Activated CD4-positive, alpha-beta T cell treated with anti-CD3 and anti-CD28 coated beads, Interleukin-2, amount 10 ng/mL, durations not matched to agents 24 days and 14 days (primary cell): ENCODE measurements at places on chromosomes 1 and 21. TPM values are rescaled to one million over a fixed set of nuclear protein-coding genes. Genes with fewer than 3 reads are reported as not detected.

The TFF2 gene
- total RNA-seq = not detected in 2 replicates

The ASTN1 gene
- not detected in 2 replicates for total RNA-seq

The PPM1J gene
- total RNA-seq = 1.2 and 1.4 TPM in 2 replicates

The TOR3A gene
- total RNA-seq = 41.6 and 44.3 TPM in 2 replicates

The OR2L5 gene
- not detected in 2 replicates for total RNA-seq

The PALMD gene
- total RNA-seq = not detected in 2 replicates

DNA sequence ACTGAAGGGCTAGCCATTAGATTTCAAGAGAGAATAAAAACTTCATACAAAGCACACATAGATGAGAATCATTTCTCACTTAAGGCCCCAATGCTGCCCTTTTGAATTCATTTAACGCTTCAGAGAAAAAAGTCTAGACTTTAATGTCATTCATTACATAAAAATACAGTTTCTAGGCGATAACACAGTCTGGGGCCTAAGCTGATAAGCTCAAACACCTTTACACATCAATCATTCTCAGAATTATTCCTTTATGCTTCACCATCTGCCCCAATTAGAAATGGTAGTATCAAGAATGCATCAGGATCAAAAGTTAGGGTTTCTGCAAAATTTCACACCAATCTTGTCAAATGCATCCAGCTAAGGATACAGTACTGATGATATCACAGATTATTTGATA, 100.1 kb upstream of the HP1BP3 start:
- no peaks in the 10 kb centered on the region for H3K4me1 ChIP-seq
- no peak overlapping the region for H3K4me3 ChIP-seq
- no peak for DNase-seq
- no peak overlapping the region for H3K27ac ChIP-seq

- H3K36me3 ChIP-seq = peaks cover 28% of the 10 kb centered on the region
- DNase-seq = no peak
- H3K27me3 ChIP-seq = no peaks in the 10 kb centered on the region
- peaks cover 64% of the 10 kb centered on the region for H3K4me1 ChIP-seq
- no peak overlapping the region for H3K27ac ChIP-seq
- no peak overlapping the region for H3K4me3 ChIP-seq
Observed at GRCh38 chr1:160667896-160668295, 21.1 kb upstream of the SLAMF1 start.

DNA sequence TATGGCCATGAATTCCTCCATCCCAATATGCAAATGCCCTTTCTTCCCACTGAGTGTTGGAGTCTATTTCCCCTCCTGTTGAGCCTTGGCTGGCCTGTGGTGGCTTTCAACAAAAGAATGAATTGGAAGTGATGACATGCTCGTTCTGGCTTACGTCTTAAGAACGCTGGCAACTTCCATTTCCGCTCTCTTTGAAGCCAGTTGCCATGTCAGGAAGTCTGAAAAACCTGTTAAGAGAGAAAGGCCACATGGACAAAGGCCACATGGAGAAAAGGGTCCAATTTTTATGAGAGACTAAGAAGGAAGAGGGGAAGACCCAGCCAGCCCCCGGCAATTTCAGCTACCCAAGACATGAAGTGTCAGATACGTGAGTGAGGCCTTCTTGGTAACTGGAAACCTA, 45.6 kb upstream of the GADD45A start:
- DNase-seq = no peak
- peaks cover 2% of the 10 kb centered on the region for H3K4me1 ChIP-seq
- H3K36me3 ChIP-seq = no peaks in the 10 kb centered on the region
- peaks cover 14% of the 10 kb centered on the region for H3K27me3 ChIP-seq

DNA sequence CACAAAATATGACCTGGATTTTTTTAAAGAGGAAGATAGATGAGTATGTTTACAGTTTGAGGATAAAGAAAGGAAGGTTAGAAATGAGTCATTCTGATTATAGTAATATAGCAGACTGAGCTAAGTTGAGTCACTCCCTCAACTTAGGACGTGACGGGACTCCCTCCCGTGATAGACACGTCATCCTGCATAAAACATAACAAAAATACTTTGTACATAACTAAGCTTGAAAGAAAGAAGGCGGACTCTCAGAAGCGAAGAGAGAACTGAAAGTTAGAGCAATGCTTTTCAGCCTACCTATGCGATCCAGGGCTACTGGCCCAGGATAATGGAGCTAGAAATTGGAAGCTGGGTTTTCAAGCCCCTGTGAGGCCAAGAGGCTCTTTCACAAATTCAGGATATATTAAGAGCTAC, 53.0 kb upstream of the DESI2 start:
- peak; percentile 83 for DNase-seq
- H3K4me3 ChIP-seq = peak overlapping the region; percentile 70
- peaks cover 3% of the 10 kb centered on the region for H3K27me3 ChIP-seq
- no peaks in the 10 kb centered on the region for H3K36me3 ChIP-seq
- H3K27ac ChIP-seq = peak overlapping the region; percentile 92
- H3K4me1 ChIP-seq = peaks cover 20% of the 10 kb centered on the region

DNA sequence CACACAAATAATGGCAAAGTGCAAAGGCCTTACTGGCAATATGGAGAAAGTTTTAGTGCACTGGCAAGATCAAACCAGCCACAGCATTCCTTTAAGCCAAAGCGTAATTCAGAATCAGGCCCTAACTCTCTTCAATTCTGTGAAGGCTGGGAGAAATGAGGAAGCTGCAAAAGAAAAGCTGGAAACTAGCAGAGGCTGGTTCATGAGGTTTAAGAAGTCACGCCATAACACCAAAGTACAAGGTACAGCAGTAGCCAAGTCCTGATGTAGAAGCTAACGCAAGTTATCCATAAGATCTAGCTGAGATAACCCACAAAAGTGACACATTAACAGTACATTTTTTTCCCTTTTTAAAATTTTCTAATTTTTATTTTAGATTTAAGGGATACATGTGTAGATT, 57.1 kb downstream of the SLC27A3 start:
- H3K27ac ChIP-seq = no peak overlapping the region
- peaks cover 12% of the 10 kb centered on the region for H3K36me3 ChIP-seq
- H3K4me3 ChIP-seq = no peak overlapping the region
- no peaks in the 10 kb centered on the region for H3K27me3 ChIP-seq

DNA sequence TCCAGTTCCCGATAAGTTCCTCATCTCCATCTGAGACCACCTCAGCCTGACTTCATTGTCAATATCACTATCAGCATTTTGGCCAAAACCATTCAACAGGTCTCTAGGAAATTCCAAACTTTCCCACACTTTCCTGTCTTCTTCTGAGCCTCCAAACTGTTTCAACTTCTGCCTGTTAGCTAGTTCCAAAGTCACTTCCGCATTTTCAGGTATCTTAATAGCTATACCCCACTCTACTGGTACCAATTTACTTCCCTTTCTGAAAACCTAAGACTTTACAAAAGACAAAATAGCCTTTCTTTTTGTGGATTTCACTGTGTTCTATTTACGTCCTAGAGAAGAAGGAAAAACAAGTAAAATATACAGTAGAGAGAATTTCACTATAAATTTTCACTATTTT, 147.0 kb upstream of the FMN2 start:
- no peak overlapping the region for H3K4me3 ChIP-seq
- H3K27me3 ChIP-seq = no peaks in the 10 kb centered on the region
- no peaks in the 10 kb centered on the region for H3K36me3 ChIP-seq
- no peak overlapping the region for H3K27ac ChIP-seq
- no peak for DNase-seq

GRCh38 chr1:5940723-5941407, 51.4 kb downstream of the NPHP4 start:
- no peaks in the 10 kb centered on the region for H3K4me1 ChIP-seq
- H3K27ac ChIP-seq = no peak overlapping the region
- no peak for DNase-seq
- peaks cover 4% of the 10 kb centered on the region for H3K36me3 ChIP-seq
- H3K27me3 ChIP-seq = no peaks in the 10 kb centered on the region
- H3K4me3 ChIP-seq = no peak overlapping the region

- H3K4me3 ChIP-seq = no peak overlapping the region
- H3K36me3 ChIP-seq = peaks cover 23% of the 10 kb centered on the region
- peaks cover 8% of the 10 kb centered on the region for H3K4me1 ChIP-seq
- H3K27ac ChIP-seq = no peak overlapping the region
Observed at GRCh38 chr1:21149855-21150432, 26.8 kb downstream of the EIF4G3 start.

DNA sequence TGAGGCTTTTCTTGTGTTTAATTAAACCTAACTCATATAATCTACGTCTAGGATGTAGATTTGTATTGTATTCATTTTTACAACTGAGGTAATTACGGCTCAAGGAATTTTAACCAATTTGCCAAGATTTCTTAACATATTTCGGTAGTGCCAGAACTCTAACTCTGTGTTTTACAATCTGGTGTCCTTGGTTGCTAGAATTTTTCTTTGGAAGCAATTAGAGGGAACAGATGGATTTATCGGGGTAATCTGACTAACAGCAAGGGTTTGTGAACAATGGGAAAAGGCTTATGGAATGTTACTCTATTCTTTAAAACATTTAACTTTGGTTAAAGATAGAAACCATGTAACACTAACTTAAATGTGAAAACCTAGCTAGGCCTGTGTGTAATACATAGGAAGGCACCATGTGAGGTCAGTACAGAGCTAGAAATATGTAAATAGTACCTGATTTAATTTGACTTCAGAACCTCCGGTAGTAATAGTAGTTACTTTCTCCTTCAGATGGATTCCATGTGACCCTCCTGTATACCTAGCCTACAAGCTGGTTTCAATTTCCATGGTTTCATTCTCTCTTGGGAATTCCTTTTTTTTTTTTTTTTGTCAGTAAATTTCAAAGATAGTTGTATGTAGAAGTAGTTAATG, 1.2 kb downstream of the MTF2 start:
- peaks cover 37% of the 10 kb centered on the region for H3K4me1 ChIP-seq
- H3K27ac ChIP-seq = peak overlapping the region; percentile 94
- DNase-seq = peak; percentile 66

DNA sequence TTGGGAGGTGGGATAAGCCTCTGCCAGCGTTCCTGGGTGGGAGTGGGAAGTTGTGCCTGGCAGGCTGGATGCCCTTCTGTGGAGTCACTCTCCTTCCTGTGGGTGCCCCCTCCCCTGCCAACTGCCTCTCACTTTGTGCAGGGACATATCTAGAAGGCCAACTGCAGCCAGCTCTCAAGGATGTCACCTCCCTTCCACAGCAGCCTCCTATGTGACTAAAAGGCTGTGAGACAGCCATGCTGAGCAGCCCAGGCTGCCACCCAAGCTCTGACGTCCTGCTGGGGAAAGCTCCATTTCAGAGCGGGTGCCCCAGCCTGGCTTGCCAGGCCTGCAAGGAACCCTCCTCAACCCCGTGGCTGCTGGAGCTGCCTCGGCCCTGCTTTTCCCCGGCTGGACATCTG, 19.6 kb upstream of the SLC26A9 start:
- H3K4me3 ChIP-seq = no peak overlapping the region
- DNase-seq = no peak
- H3K27ac ChIP-seq = no peak overlapping the region
- peaks cover 14% of the 10 kb centered on the region for H3K4me1 ChIP-seq

- H3K27me3 ChIP-seq = no peaks in the 10 kb centered on the region
- no peak overlapping the region for H3K4me3 ChIP-seq
- no peak for DNase-seq
- no peaks in the 10 kb centered on the region for H3K36me3 ChIP-seq
- no peak overlapping the region for H3K27ac ChIP-seq
Observed at GRCh38 chr1:102099916-102100315, 103.2 kb upstream of the OLFM3 start.

- H3K4me1 ChIP-seq = peaks cover 32% of the 10 kb centered on the region
Observed at GRCh38 chr1:83495560-83495959, 503.4 kb downstream of the TTLL7 start.

DNA sequence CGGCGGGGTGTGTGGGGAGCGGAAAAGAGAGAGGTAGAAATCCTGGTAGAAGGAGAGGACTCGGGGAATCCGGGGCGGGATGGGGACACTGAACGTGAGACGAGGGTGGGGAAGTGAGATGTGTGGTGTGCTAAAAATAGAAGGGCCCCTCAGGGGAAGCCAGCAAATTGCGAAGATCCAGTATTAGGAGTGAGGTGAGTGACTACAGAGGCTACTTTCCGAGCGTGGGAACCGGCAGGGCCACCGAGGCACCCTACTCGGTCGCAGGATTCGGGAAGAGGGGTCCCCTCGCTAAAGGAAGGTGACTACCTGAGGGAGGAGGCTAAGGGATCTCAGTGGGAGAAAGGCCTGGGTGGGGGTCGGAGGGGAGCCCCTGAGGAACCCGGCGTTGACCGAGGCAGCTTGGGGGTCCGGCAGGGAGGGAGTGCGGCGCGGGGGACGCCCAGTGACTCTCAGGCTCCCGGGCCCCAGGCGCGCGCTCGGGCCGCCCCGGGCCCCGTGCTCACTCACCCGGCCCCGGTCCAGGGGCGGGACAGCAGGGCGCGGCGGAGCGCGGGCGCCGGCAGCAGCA, 318 bp downstream of the ALDH4A1 start:
- peak overlapping the region; percentile 96 for H3K4me3 ChIP-seq
- peak overlapping the region; percentile 97 for H3K27ac ChIP-seq
- H3K4me1 ChIP-seq = peaks cover 27% of the 10 kb centered on the region
- H3K36me3 ChIP-seq = peaks cover 5% of the 10 kb centered on the region
- DNase-seq = no peak

- H3K27ac ChIP-seq = no peak overlapping the region
- no peak overlapping the region for H3K4me3 ChIP-seq
- DNase-seq = no peak
- no peaks in the 10 kb centered on the region for H3K4me1 ChIP-seq
Observed at GRCh38 chr1:186102547-186103148, 272.4 kb downstream of the TPR start.

GRCh38 chr1:47561523-47562007, 123.7 kb downstream of the FOXD2 start:
- H3K4me3 ChIP-seq = no peak overlapping the region
- H3K4me1 ChIP-seq = peaks cover 4% of the 10 kb centered on the region
- H3K27ac ChIP-seq = no peak overlapping the region
- no peaks in the 10 kb centered on the region for H3K36me3 ChIP-seq
- DNase-seq = no peak

DNA sequence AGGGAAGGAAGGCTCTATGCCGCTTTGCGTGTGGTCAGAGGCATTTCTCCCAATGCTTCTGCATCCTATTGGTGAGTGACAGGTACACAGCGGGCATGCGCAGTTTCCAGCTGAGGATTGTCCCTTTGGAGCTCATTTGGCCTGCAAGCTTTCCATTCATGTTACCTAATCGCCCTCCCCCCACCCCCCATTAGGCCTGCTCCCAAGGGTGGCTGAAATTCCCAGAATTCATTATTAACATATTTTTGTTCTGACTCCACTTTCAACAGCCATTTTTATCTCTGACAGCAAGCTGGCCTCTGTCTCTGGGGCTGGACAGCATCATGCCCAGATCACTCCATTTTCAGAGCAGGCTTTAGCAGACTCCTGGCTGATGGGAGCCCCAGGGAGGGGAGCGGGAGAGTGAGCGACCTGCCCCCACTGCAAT, 25.6 kb downstream of the MIS18A start:
- no peak overlapping the region for H3K27ac ChIP-seq
- H3K27me3 ChIP-seq = peaks cover 15% of the 10 kb centered on the region
- DNase-seq = no peak
- H3K36me3 ChIP-seq = peaks cover 2% of the 10 kb centered on the region

GRCh38 chr1:107935396-107936064, 29.4 kb downstream of the VAV3 start:
- H3K36me3 ChIP-seq = no peaks in the 10 kb centered on the region
- H3K27me3 ChIP-seq = no peaks in the 10 kb centered on the region
- peaks cover 36% of the 10 kb centered on the region for H3K4me1 ChIP-seq

- H3K27me3 ChIP-seq = no peaks in the 10 kb centered on the region
- DNase-seq = no peak
- H3K4me3 ChIP-seq = no peak overlapping the region
- H3K27ac ChIP-seq = no peak overlapping the region
Observed at GRCh38 chr1:98947071-98947470, 57.6 kb downstream of the PLPPR5 start.
